ENCODE measurements at places on chromosomes 2 and 18. TPM values are rescaled to one million over a fixed set of nuclear protein-coding genes. Genes with fewer than 3 reads are reported as not detected.
A peak's percentile ranks its signal among the peaks of the same experiment; 100 is the strongest.

The PTPRN gene
- total RNA-seq, result not detected

DNA sequence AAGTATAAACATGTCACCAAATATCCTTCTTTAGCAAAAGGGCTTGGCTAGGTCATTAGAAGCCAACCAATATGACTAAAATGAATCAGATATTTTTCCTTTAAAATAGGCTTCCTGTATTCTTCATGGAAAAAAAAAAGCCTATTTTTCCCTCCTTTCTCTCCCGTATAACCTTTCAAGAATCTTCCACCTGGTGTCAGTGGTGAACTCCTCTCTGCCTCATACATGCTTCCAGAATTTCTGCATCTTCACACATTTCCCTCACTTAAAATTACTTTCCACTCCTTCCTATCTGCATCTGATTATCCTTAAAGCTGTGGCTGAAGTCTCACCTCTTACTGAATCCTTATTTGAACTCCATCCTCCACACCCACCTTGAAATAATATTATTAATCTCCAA, 116.9 kb upstream of the FANCL start:
- no peak for DNase-seq

DNA sequence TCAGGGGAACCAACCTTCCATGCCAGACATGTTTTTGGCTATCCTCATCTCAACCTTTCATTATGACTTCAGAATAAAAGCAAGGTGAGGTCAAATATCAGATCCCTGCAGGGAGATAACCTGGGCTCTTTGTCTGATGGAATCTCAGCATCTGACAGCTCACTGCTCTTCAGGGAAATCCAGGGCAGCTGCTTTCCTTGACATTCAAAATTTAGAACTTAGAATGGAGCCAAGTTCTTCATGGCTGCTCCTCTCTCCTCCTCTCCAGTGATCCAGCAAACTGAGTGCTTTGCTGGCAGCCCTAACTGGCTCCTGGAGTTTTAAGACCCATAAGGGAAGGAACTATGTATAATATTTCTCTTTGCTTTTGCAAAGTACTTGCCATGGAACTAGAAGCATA, 716.3 kb downstream of the TSN start:
- DNase-seq, result no peak

GRCh38 chr2:68487773-68488355, 20.5 kb downstream of the APLF start:
- no peak for DNase-seq

DNA sequence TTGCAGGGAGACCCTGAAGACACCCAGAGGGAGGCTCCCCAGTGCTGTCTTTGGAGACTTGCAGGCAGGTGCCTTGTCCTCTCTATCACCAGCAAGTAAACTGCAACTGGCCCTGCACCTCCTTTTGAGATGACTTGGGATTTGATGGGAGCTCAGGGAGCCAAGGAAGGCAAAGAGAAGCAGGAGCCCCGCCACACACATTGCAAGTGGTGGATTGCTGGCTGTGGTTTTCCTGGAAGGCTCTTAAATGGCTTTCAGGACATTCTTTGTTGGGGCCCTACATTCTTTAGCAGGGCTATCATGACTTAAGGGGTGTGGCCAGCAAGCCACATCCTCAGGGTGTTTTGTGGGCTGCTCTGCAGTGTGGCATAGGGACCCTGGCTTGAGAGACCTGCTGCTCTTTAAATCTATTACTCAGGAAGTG, 39.9 kb upstream of the CDC42EP3 start:
- peak; percentile 74 for DNase-seq

The NGEF gene
- not detected for total RNA-seq

Measured in foreskin keratinocyte (primary cell).